ENCODE measurements at places on chromosomes 1 and 21.

- DNase-seq = peak; percentile 36
Observed at GRCh38 chr21:45555557-45556301, 13.5 kb upstream of the SLC19A1 start.

GRCh38 chr1:180522213-180522515 lies 19.8 kb upstream of the ACBD6 start:
- no peak for DNase-seq

DNA sequence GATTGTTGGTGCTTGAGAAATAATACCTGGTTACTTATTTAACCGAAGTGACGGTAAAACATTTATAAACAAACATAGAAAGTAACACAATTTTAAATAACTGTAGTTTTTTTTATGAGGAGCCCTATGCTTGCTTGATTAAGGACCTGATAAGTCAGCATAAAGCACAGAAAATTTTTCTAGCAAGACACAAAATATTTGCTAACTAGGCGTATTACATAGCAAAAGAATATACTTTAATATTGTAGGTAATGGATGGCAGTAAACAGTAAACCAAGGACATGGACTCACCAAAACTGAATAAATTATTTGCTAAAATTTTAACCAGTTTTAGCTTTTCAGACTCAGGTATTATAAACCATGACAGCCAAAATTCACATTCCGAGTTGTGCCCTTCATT lies 90.9 kb downstream of the MAST2 start:
- no peak for DNase-seq

DNA sequence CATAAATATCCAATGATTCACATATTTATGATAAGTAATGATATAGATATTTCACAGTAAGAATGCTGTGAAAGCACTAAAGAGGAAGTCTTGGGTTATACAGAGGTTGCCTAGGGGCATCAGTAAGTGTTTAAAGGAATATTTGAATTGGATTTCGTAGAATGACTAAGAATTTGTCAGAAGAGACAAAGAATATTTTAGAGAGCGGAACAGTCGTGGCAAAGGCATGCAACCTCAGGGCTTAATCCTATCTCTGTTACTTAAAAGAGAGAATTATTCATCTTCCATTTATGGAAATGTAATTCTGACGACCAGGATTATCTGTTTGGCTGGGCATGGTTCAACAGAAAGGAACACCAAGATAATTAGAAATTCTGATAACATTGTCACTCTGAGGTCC lies 171.9 kb upstream of the NR5A2 start:
- DNase-seq = no peak

DNA sequence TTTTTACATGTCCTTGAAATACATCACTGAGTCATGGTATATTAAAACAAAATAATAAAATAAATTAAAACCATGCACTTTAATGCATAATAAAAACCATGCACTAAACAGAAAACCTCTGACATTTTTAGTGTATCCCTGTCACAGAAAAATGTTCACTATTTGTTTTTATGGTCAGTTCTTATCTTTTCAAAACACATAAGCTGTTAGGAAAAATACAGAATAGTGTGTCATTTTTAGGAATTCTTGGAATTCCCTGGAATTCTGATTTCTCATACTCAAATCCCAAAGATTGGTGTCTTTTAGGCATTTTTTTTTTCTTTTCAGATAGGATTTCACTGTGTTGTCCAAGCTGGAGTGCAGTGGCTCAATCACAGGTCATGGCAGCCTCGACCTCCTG lies 25.1 kb upstream of the TINAGL1 start:
- DNase-seq = no peak

DNA sequence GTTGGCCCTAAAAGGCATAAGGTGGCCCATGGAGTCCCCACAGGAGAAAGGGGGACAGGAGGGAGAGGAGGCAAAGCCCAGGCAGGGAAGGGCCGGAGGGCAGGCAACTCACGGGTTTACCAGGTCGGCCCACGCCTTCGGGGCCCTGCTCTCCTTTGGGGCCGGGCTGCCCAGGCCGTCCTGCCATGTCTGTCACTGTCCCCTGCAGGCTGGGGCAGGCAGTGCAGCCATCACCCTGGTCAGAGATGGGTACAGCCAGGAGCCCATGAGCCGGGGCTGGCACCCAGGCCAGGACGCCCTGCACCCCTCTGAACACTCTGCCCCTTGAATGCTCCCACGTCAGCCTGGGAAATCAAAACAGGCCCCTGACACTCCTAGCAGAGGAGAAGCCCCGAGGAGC lies 19.8 kb downstream of the COL16A1 start:
- no peak for DNase-seq

DNA sequence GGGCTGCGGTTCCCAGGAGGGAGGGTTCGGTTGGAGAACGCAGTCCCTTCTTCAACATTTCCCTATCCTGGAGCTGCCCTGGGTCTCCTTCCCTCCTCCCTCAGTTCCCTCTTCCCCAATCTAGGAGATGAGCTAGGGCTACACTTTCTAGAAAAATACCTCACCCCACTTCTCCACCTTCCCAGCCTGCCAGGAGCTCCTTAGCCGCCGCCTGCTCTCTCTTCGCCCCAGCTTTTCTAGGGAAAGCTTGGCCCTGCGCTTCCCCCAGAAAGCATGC lies 488 bp upstream of the ADAMTS1 start:
- no peak for DNase-seq

DNA sequence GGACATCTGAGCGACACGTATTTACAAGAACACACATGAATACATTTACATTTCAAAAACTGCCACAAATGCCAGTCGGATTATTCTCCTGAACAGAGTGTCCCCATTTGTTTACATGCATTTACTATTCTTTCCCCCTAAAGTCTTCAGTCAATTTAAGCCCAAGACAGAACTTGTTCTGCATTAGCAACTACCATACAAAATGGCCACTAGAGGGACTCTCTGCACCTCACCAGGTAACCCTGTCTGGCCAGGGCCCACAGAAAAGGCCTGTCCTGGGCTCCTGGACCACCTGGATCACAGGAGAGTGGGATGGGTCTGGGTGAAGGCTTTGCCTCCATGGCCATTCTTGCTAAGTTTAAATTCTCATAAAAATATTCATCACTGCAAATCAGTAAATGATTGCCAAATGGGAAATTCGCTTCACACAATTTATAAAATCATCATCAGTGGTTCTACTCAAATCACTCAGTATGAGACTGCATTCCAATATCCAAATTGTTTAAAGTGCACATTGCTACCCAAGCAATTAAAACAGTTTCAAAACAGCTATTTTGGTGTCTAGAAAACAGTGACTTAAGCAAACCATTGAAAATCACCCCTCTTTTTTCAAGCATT lies 12.5 kb upstream of the GUCA2A start:
- no peak for DNase-seq

DNA sequence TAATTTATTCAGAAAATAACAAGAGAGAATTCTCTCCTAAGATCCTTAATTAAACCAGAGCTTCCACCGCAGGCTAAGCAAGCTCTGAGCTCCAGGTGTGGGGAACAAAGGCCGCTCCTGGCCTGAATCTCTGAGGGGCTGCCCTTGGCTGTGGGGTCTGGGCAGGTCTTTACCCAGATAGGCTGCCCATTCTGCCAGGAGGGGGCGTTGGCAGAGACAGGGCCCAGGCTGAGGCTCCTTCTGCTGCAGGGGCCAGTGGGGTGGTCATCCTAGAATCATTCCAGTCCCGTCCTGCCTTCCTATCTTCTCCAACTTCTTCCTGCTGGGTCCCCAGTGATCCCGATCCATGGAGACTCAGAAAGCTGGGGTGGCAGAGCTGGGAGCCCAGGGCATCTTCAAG lies 82.9 kb upstream of the POU3F1 start:
- DNase-seq = no peak

DNA sequence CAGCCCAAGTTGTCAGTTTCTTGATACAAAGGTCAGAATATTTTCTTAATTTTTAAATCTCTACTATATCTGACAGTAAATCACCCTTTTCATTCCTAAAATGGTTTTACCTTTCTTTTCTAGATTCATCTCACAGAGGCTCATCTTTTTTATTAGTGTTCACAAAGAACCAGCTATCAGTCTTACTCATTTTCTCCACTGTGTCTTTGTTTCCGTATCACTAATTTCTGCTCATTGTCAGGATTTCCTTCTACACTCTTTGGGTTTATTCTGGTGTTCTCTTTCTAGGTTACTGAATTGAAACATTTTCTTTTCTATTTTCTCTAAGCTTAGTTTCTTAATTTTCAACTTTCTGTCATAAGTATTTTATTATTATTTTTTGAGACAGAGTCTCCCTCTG lies 8.7 kb downstream of the AGPAT3 start:
- DNase-seq = no peak

DNA sequence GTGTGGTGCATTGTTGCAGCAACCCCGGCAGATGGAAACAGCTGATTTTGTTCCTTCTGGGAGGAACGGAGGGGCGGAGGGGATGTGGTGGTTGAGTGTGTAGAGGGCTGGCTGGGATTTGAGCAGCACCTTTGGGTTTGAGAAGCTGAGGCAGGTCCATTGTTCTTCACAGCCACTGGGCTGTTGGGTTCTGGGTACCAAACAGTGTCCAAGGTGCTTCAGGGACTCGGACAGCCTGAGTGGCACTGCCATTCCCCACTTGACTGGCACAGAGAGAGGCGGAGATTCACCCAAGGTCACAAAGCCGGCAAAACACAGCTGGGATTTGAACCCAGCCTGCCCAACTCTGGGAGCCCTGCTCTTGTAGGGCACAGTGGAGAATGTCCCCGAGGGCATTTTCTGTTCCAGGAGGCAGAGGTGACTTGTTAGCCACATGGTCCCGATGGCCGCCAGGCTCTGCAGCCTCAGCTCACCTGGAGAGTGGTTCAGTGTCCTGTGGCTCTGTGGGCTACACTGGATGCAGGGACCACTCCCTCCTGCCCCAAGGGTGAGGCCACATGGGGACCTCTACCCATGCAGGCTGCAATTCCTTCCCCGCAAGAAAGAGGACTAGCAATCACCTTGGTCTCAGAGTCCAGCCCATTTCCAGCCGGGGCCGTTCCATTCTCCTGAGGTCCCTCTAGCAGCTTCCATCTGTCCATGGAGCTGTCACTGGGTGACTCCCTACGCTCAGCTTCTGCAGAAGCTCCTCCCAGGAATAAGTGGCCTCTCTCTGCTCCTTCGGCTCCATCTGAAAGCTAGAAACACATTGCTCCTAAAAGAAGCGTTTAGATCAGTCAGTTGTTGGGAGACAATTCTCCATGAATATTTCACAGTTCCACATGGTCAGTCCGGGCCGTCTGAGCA lies 31.2 kb upstream of the C1orf174 start:
- DNase-seq = no peak

- DNase-seq = no peak
Observed at GRCh38 chr1:152907686-152908601, at the start of gene IVL. TSS of gene IVL (plus strand) at chr1:152908546. CDS start at chr1:152909798, 1,252 bp downstream.

GRCh38 chr1:98981917-98982513 lies 22.6 kb downstream of the PLPPR5 start:
- no peak for DNase-seq

- no peak for DNase-seq
Observed at GRCh38 chr1:15765495-15766194, 7.0 kb downstream of the FBLIM1 start.

GRCh38 chr1:187959062-187959461 lies 1130.3 kb downstream of the PLA2G4A start:
- DNase-seq = no peak

DNA sequence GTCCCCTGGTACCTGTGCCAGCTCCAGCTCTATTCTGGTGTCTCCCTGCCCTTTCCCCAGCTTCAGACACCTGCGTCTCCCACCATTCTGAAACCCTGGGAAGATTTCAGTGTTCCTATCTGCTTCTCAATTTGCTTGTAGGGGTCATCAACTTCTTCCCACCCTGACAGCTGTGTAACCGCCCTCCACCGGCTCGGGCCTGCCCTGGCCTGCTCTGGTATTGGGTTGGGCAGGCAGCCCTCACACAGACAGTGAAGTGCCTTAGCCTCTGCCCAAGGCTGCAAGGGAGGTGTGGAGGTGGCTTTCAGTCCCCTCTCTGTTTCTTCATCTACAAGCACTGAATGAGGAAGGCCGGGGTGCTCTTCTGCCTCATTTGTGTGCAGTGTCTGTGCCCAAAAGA lies 97.2 kb downstream of the LAMC2 start:
- no peak for DNase-seq

- no peak for DNase-seq
Observed at GRCh38 chr1:216960716-216961115, 237.5 kb upstream of the ESRRG start.

GRCh38 chr1:207860531-207860930 lies 50.4 kb downstream of the CD34 start:
- no peak for DNase-seq

DNA sequence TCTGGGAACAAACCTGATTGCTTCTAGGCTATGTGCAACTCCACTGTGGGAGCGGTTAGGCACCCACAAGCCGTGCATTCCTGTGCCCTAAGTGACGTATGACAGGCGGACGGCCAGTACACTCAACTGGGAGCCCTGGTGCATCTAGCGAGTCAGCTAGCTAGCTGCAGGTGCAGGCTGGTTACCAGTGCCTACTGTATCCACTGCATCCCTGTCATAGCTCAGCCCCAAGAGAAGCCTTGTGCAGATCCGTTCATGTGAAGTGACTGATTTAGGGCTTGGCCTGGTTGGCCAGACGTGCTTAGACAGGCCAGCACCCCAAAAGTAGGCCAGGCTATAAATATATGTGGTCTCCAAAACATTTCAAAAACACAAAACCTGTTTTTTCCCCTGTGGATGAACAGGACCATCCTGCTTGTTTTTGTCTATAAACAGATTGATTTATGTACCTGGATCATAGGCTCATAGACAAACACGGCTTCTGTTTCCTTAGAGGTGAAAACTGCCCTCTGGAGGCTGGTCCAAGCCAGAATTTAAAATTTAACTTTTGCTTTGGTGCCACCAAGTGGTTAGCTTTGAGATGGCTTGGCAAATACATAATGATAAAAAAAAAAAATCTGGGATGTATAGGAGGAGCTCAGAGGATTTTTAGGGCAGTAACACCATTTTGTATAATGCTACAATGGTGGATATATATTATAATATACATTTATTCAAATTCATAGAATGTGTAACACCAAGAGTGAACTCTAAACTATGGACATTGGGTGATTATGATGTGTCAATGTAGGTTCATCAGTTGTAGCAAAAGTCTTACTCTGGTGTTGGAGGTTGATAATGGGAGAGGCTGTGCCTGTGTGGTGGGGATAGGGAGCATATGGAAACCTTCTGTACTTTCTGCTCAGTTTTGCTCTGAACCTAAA lies 68.5 kb downstream of the GIPC2 start:
- peak; percentile 31 for DNase-seq

DNA sequence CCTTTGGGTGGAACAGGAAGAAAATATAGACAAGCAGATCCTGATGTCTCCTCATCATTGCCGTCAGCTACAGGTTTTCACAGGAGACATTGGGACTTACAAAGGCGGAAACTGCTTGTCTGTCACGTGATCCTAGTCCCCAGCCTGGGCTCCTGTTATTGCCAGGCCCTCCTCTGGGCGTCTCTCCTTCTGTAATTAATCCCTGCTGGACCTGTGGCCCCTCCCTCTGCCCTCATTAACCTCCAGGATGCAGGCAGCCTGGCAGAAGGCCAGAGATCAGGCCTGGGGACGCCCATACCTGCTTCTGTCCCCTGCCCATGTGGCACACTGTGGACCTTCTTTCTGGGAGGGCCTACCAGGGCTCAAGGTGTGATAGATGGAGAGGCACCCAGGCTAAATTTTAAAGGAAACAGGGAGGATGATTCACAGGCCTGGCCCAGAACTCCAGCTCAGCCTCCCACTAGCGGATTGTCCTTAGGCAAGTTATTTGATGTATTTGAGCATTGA lies 2.4 kb downstream of the S100A5 start:
- no peak for DNase-seq

All from DMS79 (cell line).